ENCODE measurements at places on chromosomes 1 and 21.

GRCh38 chr1:240496941-240497340, 115.0 kb downstream of the GREM2 start:
- DNase-seq: no peak

DNA sequence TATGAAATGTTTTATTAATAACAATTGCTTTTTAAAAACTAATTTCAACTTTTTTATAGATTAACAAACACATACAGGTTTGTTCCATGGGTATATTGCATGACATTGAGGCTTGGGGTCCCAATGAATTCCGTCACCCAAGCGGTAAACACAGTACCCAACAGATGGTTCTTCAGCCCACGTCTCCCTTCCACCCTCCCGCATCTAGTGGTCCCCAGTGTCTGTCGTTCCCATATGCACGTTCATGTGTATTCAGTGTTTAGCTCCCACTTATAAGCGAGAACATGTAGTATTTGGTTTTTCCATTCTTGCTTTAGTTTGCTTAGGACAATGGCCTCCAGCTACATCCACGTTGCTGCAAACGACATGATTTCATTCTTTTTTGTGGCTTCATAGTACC, 48.6 kb downstream of the NOS1AP start:
- DNase-seq: no peak

DNA sequence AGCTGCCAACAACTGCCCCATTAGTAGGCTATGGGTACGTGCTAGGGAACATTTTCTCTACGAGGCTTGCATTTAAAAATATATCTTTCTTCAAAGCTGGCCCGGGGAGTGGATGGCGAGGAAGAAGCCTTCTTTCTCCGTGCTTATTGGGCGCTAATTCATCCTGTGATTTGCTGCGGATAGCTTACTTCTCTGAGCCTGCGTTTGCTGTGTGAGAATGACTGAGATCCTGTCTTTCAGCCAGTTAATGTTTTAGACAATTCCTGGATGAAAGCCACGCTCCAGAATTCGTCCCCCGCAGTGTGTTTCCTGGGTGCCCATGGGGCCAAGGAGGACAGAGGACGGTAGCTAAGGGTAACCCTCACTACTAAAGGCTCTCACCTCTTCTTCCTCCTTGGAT, 57.8 kb upstream of the TARBP1 start:
- no peak for DNase-seq

GRCh38 chr1:63305043-63305442, 17.3 kb upstream of the FOXD3 start:
- no peak for DNase-seq

GRCh38 chr1:78712467-78713051, 62.9 kb downstream of the IFI44 start:
- no peak for DNase-seq

DNA sequence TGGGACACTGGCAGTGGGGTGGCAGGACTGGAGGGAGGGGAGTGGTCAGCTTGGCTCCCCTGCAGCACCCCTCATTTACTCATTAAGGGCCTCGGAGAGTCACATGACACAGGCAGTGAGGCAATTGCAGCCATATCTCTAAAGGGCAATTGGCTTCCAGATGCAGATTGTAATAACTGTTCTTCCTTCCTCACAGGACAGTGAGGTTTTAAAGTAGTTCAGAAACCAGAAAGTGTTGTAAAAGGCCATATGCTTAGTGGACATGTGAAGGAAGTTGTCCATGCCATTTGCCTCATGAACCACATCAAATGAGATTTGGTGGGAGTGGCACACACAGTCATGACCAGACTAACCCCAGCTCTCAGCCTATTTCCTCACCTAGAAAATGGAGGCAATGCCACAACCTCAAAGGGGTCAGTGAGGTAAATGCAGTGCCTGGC, 11.1 kb downstream of the MTX1 start:
- no peak for DNase-seq

GRCh38 chr1:180131510-180131909, 23.2 kb upstream of the QSOX1 start:
- DNase-seq: no peak

GRCh38 chr1:231519166-231519565, 9.3 kb upstream of the TSNAX start:
- no peak for DNase-seq

DNA sequence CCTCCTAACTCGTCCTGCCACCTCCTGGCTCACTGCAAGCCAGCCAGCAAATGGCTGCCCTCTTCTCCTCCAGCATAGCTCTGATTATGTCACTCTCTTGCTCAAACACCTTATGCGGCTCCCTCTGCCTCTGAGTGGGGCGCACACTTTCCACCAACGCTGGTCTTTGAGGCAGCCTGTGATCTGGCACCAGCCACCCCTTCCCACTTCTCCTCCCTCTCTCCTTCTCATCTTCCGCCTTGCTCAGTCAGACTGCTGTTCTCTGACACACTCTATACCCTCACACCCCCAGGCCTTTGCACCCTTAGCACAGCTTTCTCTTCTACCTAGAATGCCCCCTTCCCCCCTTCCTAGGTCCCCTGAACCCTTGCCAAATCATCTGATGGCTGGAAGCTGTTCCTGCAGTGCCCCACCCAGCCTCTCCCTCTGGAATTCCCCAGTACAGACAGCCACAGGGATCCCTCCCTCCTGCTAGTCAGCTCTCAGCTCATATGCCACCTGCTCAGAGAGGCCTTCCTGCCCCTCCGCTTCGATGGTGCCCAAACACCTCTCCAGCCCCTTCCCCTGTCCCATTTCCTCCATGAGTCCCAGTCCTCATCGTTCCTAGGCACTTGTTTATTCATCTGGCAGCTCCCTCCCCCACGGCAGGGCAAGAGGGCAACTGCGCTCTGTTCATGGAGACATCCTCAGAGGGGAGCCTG, 21.7 kb upstream of the PEF1 start:
- DNase-seq: no peak

DNA sequence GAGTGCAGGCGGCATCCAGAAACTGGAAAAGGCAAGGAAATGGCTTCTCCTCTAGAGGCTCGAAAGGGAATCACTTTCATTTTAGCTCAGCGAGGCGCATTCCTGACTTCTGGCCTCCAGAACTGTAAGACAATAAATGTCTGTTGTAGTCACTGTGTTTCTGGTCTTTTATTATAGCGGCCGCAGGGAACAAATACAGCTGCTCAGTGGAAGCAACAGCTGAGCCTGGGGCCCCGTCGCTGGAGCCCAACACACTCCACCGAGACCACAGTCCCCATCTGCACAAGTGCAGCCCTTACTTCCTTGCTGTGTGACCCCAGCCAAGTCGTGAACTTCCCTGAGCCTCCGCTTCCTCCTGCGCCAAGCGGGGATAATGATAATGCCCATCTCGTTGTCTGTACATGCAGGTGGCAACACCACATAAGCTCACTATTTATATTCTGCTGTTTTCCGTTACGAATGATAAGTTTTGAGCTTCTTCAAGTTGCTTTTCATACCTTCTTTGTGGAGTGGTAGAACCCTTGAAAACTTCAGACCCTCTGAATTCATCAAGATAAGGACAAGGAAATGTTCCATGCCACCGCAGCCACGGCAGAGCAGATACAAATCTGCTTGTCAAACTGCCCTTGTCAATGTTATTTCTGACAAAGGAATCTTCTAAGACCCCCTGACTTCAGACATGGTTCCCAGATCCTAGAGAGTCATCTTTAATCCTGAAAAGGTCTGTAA, 3.2 kb upstream of the LAPTM5 start:
- DNase-seq: no peak

DNA sequence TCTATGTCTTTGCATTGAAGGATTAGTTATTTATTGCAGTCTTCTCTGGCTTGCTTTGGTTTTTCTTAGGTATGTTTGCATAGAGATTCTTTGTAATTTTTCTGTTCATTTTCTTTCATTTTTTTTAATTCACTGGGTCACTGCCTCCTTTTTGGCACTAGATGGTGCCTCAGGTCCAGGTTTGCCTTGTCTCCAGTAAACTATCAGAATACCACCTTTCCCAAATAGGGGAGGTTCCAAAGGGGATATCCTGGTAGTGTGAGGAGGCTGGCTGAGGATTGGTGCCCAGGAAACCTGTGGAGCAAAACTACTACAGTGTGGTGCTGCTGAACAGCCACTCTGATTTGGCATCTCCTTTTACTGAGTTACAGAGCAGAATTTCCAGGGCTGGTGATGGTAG, 257.1 kb downstream of the KCTD3 start:
- DNase-seq: no peak

All from activated CD4-positive, CD25-positive, alpha-beta regulatory T cell (primary cell).